ENCODE measurements at places on chromosomes 5 and 9. TPM values are rescaled to one million over a fixed set of nuclear protein-coding genes. Genes with fewer than 3 reads are reported as not detected.

DNA sequence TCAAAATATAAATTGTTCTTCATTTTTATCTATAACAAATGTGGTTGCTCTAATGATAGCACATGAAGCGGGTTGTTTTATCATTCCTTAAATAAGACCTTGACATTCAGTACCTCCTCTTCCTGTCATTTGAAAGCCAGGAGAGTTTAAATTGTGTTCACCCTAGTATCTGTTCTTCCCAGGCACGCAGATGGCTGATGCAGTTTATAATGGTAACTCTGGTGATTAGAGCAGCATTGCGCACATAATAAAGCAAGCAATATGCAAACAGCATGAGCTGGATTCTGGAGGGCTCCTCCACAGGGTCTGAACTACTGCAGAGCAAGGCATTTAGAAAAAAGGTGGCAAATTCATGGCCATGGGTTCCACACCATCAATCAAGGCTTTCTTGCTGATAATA is 307.8 kb downstream of the ENC1 start:
- DNase-seq: no peak

- no peak for DNase-seq
Measured at GRCh38 chr9:7123743-7124142, 366.0 kb downstream of the KDM4C start.

DNA sequence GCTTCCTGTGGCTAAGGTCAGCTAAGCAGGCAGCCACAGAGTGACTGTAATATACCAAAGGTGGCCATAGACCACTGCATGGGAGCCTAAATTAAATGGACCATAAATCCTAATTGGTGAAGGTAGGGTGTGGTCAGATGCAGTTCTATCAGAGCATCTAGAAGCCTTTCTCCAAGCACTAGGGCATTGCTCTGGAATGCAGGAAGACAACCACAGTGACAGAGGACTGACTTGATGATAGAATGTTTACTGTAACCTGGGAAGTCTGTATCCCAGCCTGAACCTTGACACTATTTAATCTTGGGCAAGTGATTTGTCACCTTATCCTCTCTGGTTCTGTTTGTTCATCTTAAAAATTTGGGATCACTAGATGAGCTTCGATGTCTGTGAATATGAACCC is 2.3 kb downstream of the FBXO38 start:
- DNase-seq: no peak

Gene AFAP1L1
- total RNA-seq: 10.8 TPM

DNA sequence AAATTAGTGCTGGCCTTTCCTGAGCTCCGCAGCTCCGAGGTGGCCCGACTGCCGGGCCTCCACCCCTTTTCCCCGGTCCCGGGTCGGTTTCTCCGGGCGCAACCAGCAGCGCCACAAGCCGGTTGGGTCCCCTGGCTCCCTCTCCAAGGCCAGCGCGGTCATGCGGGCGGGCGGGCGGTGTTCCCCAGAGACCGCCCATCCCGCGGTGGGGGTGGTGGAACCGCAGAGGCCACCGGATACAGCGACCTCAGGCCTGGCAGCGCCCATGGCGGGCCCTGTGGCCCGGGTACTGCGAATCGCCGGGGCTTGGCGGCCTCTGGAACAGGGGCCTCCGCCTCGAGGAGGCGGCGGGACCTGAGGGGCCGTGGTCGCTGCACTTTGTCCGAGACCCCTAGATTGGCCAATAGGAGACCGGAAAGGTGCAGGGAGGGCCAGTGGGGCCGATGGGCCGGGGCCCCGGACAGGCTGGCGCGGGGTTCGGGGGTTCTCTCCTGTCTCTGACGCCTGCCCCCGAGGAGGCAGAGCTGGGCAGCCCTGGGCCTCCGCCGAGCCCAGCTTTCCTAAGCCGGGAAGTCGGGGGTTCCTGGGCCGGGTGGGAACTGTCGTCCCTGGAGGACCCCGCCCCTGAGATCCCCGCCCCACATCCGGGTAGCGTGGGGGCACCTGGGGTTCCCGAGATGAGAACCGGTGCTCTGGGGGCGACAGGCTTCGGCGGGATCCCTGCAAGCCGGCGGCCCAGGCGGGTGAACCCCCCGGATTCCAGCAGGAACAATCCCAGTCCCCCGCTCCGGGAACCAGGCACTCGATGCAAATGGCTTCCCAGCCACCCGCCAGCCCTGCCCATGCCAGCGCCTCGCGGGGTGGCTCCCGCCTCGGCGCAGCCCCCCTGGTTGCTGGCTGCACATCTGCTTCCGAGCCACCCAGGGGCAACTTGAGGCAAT is 293.9 kb downstream of the ZSWIM6 start:
- DNase-seq: peak; percentile 18

- no peak for DNase-seq
Measured at GRCh38 chr5:130731839-130732238, 433.2 kb downstream of the HINT1 start.

GRCh38 chr5:122195802-122196394 is 66.6 kb downstream of the ZNF474 start:
- DNase-seq: peak; percentile 74

- no peak for DNase-seq
Measured at GRCh38 chr9:37511016-37512010, 25.6 kb downstream of the POLR1E start.

DNA sequence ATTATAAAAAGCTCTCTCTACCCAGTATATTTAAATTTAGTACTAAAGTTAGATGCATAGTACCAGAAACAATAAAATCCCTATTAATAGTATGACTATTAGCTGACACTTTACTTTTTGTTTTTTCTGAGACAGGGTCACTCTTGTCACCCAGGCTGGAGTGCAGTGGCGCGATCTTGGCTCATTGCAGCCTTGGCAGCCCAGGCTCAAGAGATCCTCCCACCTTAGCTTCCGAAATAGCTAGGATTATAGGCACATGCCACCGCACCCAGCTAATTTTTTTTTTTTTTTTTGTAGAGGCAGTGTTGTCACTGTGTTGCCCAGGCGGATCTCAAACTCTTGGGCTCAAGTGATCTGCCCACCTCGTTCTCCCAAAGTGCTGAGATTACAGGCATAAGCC is 8.0 kb downstream of the CCNG1 start:
- DNase-seq: no peak

Gene ACTL7B
- total RNA-seq: not detected

DNA sequence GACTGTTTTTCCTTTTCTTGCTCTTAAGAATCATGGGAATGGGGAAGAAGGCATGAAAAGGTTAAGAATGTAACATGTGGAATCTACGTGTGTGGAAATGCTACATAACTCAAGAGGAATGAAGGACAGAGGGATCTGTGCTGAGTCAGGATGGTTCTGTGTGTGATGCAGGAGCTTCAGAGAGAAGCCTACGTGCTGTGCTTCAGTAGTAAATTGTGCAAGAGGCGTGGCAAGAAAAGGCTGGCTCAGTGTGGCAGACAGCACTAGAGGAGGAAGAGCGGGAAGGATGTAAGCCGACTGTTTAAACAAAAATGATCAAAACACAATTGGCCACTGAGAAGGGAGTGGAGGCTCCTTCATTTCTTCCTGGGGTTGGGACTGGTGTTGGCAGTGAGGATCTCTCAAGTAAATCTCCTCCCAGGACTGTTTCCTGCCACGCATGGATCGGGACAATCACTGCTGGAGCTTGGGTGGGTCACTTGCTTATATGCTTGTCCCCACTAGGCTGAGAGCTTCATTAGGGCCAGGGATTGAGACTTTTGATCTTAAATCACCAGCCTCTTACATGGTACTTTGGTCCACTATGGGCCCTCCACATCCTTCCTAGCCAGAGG is 59.4 kb upstream of the BASP1 start:
- peak; percentile 94 for DNase-seq

DNA sequence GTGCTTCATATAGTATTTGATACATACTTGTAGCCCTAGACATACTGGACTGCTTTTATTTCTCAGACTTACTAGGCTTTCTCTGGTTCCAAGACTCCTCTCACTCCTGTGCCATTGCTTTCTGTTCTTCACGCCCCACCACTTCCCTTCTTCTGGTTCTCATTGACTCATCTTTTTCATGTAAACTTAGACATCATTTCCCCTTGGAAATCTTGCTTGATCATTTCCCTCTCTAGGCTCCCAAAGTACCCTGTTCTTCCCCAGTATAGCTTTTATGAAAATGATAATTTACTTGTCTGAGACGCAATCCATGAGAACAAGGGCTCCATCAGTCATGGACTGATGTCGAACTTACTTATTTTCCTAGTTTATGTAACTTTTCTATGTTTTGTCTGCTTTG is 83.5 kb downstream of the TLR4 start:
- DNase-seq: no peak

Gene OLFML2A
- total RNA-seq: 1.7 TPM

- peak; percentile 56 for DNase-seq
Measured at GRCh38 chr9:35051069-35051967, 21.1 kb downstream of the VCP start.

- peak; percentile 37 for DNase-seq
Measured at GRCh38 chr5:98816582-98817222, 43.2 kb downstream of the RGMB start.

GRCh38 chr5:172723508-172723907 is 47.5 kb downstream of the DUSP1 start:
- DNase-seq: no peak

- no peak for DNase-seq
Measured at GRCh38 chr5:113572716-113573115, 59.2 kb downstream of the YTHDC2 start.

DNA sequence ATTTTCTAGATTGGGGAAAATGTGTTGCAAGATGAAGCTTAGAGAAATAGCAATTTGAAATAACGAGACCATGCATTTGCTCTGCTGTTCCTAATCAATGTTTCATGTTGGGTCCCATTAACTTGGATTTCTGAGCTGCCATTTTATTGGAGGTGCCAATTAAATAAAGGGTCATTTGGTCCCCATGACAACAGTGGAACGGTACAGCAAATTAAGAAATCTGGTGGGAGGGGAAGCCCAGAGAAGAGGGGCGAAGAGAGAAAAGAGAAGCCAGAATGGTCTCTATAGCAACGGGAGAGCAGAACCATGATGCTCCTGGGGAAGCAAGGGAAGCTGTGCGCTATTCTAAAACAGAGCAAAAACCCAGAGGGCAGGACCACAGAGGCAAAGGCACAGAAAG is 120.2 kb downstream of the ENTREP1 start:
- DNase-seq: no peak

- DNase-seq: peak; percentile 48
Measured at GRCh38 chr5:15946026-15946425, 233.6 kb downstream of the MARCHF11 start.

DNA sequence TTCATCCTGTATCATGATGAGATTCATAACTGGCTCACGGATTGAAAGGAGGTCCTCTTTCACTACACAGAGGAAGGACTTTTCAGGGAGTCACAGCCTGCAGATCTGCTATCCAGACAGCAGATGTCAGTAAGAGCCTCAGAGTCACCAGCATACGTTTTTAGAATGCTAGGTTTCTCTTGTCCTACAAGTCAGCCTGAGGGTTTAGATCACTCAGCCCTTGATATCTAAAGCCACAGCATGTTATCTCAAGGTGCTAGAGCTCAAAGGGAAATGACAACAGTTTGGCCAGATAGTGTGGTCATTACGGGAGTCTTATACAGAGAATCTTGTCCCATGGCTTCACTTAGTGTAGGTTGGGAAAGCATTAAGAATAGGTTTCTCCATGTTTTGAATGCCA is 30.9 kb upstream of the SLC46A2 start:
- DNase-seq: peak; percentile 65

- peak; percentile 28 for DNase-seq
Measured at GRCh38 chr9:34070606-34071324, 22.1 kb upstream of the UBAP2 start.

Gene WWC1
- 2.7 TPM for total RNA-seq

Gene CBY3
- not detected for total RNA-seq

DNA sequence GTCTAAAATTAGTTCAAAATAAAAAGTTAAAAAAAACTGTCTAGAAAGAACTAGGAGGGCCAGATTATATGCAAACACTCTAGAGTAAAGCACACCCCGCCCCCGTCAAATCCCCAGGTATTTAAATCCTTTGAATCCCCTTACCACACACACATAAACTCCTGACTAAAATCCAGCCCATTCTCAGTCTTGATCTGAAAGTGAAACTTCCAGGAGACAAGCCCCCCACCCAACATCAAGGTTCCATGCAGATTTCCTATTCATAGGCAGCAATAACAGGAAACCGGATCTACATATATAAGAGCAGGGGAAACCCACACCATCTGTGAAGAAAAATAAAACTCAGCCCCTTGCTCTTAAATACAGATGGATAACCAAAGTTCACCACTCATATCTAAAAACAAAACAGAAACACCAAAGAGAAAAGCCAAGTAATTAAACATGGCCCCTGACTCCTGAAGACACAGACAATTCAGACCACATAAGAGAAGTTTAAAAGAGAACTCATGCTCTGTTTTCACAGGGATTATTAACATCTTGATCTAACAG is 42.3 kb downstream of the MARCHF3 start:
- DNase-seq: no peak

DNA sequence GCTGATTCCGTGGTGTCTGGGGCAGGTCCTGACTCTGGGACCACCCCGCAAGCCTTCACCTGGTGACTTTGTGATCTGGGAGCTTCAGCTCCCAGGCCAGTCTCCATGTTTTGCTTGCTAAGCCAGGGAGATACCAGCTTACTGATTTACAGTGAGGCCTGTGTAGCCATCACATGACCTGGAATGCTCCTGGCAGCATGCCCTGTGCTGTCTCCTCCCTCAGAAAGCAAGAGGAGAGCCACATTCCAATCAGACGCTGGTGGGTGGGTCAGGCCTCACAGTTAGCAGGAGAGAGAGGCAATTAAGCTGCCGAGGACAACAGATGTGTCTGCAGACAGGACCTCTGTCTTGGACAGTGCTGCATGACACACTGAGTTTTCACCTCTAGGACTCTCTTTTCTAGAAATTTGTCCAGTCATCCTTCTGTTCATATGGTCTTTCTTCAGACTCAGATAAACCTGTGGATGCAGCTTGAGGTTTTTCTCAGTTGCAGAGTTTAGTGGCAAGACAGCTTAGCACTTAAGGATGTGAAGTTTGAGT is 24.4 kb upstream of the GRPEL2 start:
- peak; percentile 97 for DNase-seq

Gene HMGCR
- 68.7 TPM for total RNA-seq

Gene FOXD4
- total RNA-seq: 0.27 TPM

Gene PLPPR1
- total RNA-seq: not detected

DNA sequence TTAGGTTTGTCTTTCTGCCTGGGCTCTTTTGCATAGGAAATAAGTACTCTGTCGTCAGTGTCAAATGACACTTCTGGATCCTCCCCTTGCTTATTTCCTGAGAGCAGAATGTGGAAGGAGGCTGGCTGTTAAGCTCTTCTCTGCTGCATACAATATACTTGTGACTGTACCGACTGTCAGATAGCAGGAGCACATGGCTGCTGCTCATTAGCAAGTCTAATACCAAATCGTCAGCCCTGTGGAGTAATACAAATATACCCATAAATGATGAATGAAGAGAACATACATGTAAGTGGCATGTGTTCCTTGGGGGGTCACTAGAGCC is at the start of gene GPR151:
Gene GPR151, minus strand, starts transcription at position 40 of the 325 bp plus-strand sequence. CDS start 77 bp downstream, outside the sequence.
- DNase-seq: no peak

Gene PTGS1
- 6.3 TPM for total RNA-seq

Gene ASPN
- 65.8 TPM for total RNA-seq

Gene TBC1D9B
- total RNA-seq: 70.9 TPM

GRCh38 chr5:147699496-147700088 is 82.9 kb downstream of the JAKMIP2 start:
- no peak for DNase-seq

Gene SLC22A4
- total RNA-seq: 3.4 TPM

Gene SKIC3
- total RNA-seq: 163 TPM

- no peak for DNase-seq
Measured at GRCh38 chr5:32499261-32499660, 54.7 kb upstream of the ZFR start.
